A549 treated with ZK216348 at 1 μM for 4 hours (cell line): ENCODE measurements at places on chromosomes 11 and 22. TPM values are rescaled to one million over a fixed set of nuclear protein-coding genes. Genes with fewer than 3 reads are reported as not detected.

Gene CSNK2A3
- 1.8 to 2.8 TPM (median 1.9 TPM) in 5 replicates for total RNA-seq

Gene KLHDC7B
- 0.02 to 0.05 TPM in 2 of 5 replicates, not detected in the others for total RNA-seq

Gene F2
- 2.0 to 3.0 TPM (median 2.4 TPM) in 5 replicates for total RNA-seq

Gene MUC6
- 0.30 TPM in 1 of 5 replicates, not detected in the others for total RNA-seq

Gene APOA4
- not detected in 5 replicates for total RNA-seq

Gene PATE2
- total RNA-seq = 0.41 TPM in 1 of 5 replicates, not detected in the others

Gene KCNJ4
- total RNA-seq = 0.11 to 0.24 TPM (median 0.19 TPM) in 5 replicates

Gene APOL5
- not detected in 5 replicates for total RNA-seq

Gene RAB3IL1
- total RNA-seq = 12.0 to 17.9 TPM (median 15.9 TPM) in 5 replicates

Gene USP2
- 0.42 to 1.1 TPM (median 0.70 TPM) in 5 replicates for total RNA-seq

Gene DEUP1
- total RNA-seq = not detected in 5 replicates

Gene SERPING1
- total RNA-seq = 0.21 to 0.85 TPM (median 0.42 TPM) in 5 replicates

Gene ACER3
- 12.1 to 20.9 TPM (median 17.9 TPM) in 5 replicates for total RNA-seq

Gene NXPE2
- not detected in 5 replicates for total RNA-seq

Gene APOA5
- total RNA-seq = not detected in 5 replicates

Gene PPM1F
- total RNA-seq = 10.8 to 21.8 TPM (median 20.2 TPM) in 5 replicates

Gene UBASH3B
- 33.4 to 49.4 TPM (median 41.6 TPM) in 5 replicates for total RNA-seq

Gene ABCG4
- total RNA-seq = 0.11 to 0.45 TPM (median 0.33 TPM) in 5 replicates

Gene PGA5
- total RNA-seq = not detected in 5 replicates

Gene ME3
- 14.6 to 21.3 TPM (median 19.0 TPM) in 5 replicates for total RNA-seq

Gene SCN2B
- total RNA-seq = not detected in 5 replicates

Gene SMC1B
- total RNA-seq = not detected in 5 replicates

Gene OR10S1
- total RNA-seq = not detected in 5 replicates

Gene NUDT8
- total RNA-seq = 6.4 to 15.4 TPM (median 13.7 TPM) in 5 replicates

Gene KCNQ1OT1
- total RNA-seq = 0.04 to 0.07 TPM (median 0.06 TPM) in 5 replicates

Gene TRIM48
- total RNA-seq = not detected in 5 replicates
